Right lobe of liver (tissue), 6 donors: ENCODE measurements at places on chromosomes 4 and X.

GRCh38 chrX:133922390-133922771, 63.0 kb downstream of the GPC3 start:
- DNase-seq = no peak

GRCh38 chr4:150167054-150167453, 88.8 kb downstream of the DCLK2 start:
- no peak for DNase-seq

DNA sequence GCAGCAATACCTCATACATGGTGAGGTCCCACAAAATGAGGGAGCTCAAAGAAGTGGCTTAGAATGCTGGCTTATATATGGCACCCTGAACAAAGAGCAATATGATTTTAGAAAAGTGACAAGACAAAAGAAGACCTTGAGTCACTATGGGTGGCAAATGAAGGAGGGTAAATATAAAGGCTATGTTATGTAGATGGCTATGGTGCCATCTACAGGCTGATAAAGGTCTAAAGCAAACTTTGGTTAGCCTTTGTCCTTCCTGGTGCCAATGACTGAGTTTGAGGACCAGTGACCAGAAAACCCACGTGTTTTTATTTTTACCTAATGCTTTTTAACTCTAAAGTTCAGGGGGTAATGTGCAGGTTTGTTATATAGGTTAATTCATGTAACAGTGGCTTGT, 151.8 kb downstream of the CCNG2 start:
- DNase-seq = no peak

GRCh38 chrX:97743014-97743413, 859.3 kb downstream of the RPA4 start:
- DNase-seq = no peak

- DNase-seq = no peak
Measured at GRCh38 chr4:1639299-1639868, 44.7 kb downstream of the FAM53A start.

- DNase-seq = no peak
Measured at GRCh38 chr4:55838356-55838755, 15.1 kb upstream of the EXOC1 start.

- DNase-seq = no peak
Measured at GRCh38 chr4:107989162-107989536, 540 bp upstream of the HADH start.

- no peak for DNase-seq
Measured at GRCh38 chr4:17030543-17030942, 132.1 kb upstream of the LDB2 start.

- no peak for DNase-seq
Measured at GRCh38 chrX:110519906-110520452, 161.3 kb downstream of the RTL9 start.

DNA sequence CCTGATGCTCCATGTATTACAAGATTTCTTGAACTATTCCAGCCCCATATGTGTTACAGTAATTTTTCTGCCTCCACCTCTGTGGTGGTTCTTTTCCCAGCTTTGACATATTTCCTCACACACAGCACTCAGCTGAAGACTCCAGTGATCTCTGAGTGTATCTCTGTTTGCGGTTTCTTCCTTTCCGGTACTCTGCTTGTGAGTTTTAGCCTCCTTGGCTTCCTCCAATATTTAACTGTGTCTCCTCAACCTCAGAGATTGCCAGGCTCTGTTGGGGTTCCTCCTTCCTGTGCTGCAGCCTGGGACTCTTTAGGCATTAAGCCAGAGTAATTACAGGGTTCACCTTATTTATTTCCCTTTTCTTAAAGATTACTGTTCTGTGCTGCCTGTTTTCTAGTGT, 73.2 kb downstream of the NFKB1 start:
- DNase-seq = no peak

DNA sequence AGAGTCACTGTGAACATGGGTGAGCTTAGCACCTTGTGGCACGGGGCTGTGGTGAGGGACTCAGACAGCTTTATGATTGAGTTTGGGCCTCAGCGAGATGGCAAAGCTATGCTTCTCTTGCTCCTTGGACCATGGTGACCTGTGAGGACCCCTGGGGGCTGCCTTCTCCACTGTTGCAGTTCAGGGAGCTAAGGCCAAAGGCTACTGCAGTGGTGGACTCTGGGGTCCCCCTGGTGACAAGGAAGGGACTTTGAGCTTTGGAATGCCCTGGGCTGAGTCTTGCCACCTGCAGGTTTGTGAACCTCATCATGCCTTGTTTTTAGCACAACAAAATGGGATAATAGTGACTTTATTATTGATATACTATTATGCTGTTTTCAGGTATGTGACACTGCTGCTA, 36.5 kb downstream of the TBL1X start:
- DNase-seq = no peak

GRCh38 chr4:106316773-106317409, 541 bp downstream of the AIMP1 start:
- DNase-seq = no peak

DNA sequence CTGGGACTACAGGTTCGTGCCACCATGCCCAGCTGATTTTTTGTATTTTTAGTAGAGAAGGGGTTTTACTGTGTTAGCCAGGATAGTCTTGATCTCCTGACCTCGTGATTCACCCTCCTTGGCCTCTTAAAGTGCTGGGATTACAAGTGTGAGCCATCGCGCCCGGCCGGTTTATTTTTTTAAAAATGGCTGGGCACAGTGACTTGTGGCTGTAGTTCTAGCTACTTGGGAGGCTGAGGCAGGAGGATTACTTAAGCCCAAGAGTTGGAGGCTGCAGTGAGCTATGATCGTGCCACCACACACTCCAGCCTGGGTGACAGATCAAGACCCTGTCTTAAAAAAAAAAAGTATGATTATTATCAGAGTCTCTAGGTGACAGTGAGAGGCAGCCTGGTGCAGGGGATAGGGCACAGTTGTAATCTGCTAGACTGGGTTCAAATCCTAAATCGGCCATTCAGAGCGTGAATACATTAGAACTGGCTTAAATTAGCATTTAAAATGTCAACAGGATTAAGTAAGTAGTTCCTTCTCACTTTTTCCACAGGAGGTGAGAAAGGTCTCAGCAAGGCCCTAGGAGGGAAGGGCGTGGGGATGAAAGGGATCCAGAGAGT, 435 bp upstream of the MGST2 start:
- DNase-seq = no peak

GRCh38 chr4:66797608-66798007, 747.7 kb downstream of the CENPC start:
- no peak for DNase-seq
